ENCODE measurements at places on chromosomes 11 and 22. TPM values are rescaled to one million over a fixed set of nuclear protein-coding genes. Genes with fewer than 3 reads are reported as not detected.

The SC5D gene
- total RNA-seq = 68.2 TPM

The GGT1 gene
- total RNA-seq = 8.2 TPM

The SUSD2 gene
- 8.3 TPM for total RNA-seq

The MCHR1 gene
- total RNA-seq = not detected

The UEVLD gene
- total RNA-seq = 30.9 TPM

The SMC1B gene
- total RNA-seq = 0.21 TPM

The TSGA10IP gene
- 0.68 TPM for total RNA-seq

The TBCEL gene
- 31.0 TPM for total RNA-seq

The SYVN1 gene
- total RNA-seq = 76.2 TPM
